ENCODE measurements at places on chromosomes 7 and 10. TPM values are rescaled to one million over a fixed set of nuclear protein-coding genes. Genes with fewer than 3 reads are reported as not detected.

GRCh38 chr7:138549082-138549481 is 89.0 kb downstream of the TRIM24 start:
- DNase-seq = no peak

Gene CDNF
- total RNA-seq = 5.8 TPM

- DNase-seq = no peak
Observed at GRCh38 chr10:97353945-97354344, 19.4 kb upstream of the FRAT2 start.

DNA sequence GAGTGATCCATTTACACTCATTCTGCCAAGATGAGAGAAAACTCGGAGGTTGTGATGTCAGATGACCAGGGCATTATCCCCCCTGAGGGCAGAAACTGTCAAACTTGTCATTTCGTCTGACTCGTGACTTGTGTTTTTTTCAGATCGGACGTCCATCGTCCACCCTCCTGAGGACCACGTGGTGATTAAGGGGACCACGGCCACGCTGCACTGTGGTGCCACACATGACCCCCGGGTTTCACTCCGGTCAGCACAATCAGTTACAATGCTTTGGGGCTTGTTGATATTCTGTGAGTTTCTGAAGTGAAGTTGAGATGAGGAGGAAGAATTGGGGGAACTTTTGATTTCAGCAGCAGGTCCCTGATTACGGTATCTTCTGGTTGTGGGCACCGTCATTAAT is 670.3 kb downstream of the SDK1 start:
- no peak for DNase-seq

DNA sequence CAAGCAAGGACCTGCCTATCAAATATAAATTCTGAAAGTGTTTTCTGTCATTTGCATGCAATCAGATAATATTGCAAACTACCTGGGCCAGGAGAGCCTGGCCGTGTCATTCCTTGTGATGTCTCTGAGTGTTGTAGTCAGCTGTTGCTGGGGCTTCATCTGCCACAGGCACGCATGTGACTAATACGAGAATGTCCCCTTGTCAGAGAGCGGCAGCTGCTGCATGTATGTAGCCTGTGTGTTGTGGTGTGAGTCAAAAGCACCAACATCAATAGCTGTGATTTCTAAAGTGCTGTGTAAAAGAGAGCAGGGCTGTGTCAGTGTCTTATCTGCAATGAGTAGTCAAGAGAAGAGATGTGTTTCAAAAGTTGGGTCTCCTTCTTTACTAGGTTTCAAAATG is 155.4 kb downstream of the POU6F2 start:
- DNase-seq = no peak

Gene BEND7
- total RNA-seq = 22.3 TPM

GRCh38 chr10:122176232-122177213 is 94.6 kb upstream of the BTBD16 start:
- DNase-seq = no peak

All from ovary (tissue), 10 donors.